ELR (cell line): ENCODE measurements at places on chromosomes 2 and 18.
A peak's percentile ranks its signal among the peaks of the same experiment; 100 is the strongest.

GRCh38 chr18:32072321-32072720 lies 19.4 kb upstream of the RNF138 start:
- peak; percentile 18 for DNase-seq

DNA sequence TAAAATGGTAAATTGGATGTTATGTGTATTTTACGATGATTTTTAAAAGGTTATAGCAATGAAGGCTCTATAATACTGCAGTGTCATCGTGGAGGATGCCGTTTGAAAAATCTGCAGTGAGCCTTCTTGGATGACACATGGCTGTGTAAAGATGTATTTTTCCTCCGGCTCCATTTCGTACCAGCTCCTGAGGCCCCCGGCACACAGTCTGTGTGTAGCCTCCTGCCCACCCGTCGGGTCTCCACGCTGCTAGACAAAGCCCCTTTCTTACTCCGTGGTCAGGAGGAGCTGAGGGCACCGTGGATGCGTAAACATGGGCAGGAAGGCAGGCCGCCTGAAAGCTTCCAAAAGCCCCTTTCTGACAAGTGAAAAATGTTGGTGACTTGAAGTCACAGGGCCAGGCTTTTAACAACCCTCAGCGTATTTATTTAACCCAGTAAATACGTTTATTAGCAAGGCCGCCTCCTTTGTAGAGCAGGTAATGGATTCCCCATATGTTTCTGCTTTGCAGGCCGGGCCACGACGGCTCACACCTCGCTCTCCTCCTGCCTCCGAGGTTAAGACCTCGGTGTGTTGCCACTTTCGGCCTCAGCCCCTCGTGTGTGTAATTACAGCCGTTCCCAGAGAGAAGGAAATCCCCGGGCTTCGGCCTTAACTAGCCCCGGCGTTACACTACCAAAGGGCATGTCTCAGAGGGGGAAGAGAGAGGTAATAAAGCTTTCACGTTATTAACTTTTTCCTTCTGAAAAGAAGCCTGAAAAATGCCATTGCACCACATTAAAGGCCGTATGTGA lies 72.8 kb downstream of the DDX1 start:
- DNase-seq, result no peak

DNA sequence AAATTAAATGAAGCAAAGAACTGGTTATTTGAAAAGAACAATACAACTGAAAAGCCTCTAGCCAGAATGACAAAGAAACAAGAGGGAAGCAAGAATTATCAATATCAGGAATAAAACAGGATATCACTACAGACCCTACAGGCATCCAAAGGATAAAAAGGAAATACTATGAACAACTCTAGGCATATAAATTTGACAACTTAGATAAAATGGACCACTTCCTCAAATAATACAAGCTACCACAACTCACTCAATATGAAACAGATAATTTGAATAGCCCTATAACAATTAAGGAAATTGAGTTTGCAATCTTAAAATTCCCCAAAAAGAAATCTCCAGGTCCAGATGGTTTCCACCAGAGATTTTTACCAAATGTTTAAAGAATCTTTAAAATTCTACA lies 19.8 kb downstream of the RPRD1A start:
- DNase-seq, result no peak

GRCh38 chr2:60804473-60804872 lies 48.4 kb downstream of the PAPOLG start:
- DNase-seq, result no peak

- DNase-seq, result peak; percentile 11
Measured at GRCh38 chr18:26207937-26208336, 18.3 kb upstream of the TAF4B start.
